SK-N-MC (cell line): ENCODE measurements at places on chromosomes 12 and 14.

- DNase-seq: no peak
These were observed 28.2 kb upstream of the TMEM179 start for GRCh38 chr14:104632781-104633180.

- DNase-seq: no peak
These were observed at the start of gene PPP1R13B for GRCh38 chr14:103847451-103848174. Gene PPP1R13B (minus strand): TSS chr14:103847575. CDS start chr14:103847307, 268 bp downstream.

DNA sequence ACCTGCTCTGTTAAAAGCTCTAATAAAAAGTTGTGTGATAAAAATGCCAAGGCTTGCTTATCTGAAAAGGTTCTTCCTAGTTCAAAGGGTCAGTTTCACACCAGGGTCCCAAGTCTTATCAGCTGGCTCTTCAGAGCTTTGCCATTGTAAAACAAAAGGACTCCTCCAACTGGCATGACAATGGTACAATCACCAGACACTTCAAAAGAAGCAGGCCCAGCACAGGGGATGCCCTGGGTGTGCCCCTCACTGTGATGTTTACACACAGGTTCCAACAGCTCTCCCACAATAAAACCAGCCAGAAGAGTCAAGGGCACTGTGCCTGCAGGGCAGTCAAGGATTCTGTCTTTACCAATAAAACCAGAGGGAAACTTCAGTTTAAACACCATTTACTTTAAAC, 78.7 kb downstream of the PRICKLE1 start:
- no peak for DNase-seq

GRCh38 chr12:92471551-92471950, 231.2 kb upstream of the PLEKHG7 start:
- DNase-seq: no peak

- no peak for DNase-seq
These were observed 424 bp downstream of the TEDC1 start for GRCh38 chr14:105491366-105491973.

DNA sequence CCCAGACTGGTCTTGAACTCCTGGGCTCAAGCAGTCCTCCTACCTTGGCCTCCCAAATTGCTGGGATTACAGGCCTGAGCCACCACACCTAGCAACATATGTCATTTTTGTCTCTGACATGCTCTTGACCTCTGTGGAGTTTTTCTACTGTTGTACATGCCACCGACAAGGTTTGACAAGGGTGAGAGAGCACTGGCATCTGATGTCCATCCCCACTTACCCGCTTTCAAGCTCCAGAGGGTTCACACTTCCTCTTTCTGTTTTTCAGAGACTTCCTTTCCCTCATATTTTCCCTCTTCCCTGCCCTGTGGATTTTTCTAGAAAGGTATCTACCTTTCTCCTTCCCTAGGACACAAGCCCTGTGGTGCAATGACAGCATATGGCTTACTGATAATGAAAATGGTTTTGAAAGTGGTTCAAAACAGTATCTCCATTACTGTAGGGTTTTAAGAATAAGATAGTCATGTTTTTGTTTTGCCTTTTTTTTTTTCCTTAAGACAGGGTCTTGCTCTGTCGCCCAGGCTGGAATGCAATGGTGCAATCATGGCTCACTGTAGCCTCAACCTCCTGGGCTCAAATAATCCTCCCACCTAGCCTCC, 27.7 kb upstream of the PLEKHG3 start:
- no peak for DNase-seq

DNA sequence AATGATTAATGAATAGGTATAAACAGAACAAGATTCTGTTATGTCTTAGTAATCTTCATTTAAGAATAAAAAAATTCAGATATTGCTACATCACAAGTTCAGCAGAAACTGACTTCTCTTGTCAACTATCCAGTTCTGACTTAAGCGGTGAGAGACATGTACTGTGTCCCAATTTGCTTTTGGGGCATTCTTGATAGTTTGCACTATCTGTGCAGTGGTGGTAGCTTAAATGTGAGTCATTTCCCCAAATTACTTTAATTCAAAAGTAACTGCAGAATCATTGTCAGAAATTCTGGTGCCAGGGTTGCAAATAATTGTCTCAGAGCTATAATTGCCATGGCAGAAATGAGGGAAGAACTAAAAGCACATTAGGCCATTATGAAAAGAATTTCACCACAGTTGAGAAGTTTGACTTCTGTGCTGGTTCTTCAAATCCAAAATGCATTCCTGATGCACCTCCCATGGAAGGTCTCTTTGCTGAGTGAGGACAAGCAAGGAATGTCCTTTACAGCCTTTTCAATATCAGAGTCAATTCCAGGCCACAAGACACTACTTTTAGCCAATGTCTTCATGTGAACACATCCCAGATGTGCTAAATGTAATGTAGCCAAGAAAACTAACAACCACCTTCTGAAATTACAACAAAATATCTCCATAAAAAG, 304.7 kb downstream of the SSPN start:
- DNase-seq: no peak

DNA sequence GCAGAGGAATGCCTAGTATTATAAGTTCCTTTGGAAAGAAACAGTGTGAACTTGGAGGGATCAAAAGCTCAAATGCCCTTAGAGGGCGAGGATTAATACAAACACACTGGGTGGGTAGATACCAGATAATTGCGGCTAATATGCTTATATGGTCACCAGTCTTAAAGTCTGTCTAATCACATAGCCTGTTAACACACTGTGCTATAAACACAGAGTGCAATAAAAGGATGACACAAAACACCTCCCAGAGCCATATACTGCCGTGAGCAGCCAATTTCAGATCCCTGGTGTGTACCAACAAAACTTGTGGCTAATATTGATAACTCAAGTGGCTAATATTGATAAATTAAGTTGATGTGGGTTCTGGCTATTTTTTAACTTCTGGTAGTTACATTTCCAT, 1.7 kb upstream of the IL26 start:
- no peak for DNase-seq

DNA sequence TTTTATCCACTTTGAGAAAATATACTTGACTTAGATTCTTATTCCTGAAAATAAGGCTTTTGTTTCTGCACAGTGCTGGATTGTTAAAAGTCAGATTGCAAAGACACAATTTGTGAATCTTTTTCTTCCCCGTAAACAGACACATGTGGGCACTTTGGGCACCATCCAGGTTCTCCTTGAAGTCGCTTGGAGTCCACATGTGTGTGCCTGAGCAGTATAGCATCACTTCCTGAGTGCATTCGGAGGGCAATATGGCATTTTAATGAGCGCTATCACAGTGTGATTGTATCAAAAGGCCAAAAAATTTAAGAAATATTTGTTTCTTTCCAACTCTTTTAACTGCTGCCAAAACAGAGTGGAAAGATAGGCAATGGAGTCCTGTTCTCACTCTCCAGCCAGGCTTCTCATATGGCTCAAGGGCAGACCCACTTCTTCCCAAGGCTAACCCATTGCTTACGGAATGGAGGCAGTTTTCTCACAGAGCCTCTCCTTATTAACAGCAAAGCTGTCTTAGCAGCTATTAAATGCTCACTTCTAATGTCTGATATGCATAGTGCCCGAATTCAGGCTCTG, 397.1 kb downstream of the EGLN3 start:
- DNase-seq: no peak
